ENCODE measurements at places on chromosomes 16 and 17.
A peak's percentile ranks its signal among the peaks of the same experiment; 100 is the strongest.

DNA sequence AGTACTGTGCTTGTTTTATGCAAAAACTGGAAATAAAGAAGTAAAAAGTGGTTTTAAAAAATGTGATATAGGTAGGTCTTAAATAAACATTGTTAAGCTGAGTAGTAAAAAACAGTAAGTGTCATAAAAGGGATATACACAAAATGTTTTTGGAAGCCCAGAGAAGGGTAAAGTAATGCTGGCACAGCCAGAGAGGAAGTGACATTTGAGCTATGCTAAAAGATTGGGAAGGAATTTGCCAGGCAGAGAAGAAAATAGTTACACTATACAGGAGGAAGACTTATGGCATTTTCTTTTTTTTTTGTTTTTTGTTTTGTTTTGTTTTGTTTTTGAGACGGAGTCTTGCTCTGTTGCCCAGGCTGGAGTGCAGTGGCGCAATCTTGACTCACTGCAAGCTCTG, 40.8 kb upstream of the TAOK1 start:
- no peak for DNase-seq

DNA sequence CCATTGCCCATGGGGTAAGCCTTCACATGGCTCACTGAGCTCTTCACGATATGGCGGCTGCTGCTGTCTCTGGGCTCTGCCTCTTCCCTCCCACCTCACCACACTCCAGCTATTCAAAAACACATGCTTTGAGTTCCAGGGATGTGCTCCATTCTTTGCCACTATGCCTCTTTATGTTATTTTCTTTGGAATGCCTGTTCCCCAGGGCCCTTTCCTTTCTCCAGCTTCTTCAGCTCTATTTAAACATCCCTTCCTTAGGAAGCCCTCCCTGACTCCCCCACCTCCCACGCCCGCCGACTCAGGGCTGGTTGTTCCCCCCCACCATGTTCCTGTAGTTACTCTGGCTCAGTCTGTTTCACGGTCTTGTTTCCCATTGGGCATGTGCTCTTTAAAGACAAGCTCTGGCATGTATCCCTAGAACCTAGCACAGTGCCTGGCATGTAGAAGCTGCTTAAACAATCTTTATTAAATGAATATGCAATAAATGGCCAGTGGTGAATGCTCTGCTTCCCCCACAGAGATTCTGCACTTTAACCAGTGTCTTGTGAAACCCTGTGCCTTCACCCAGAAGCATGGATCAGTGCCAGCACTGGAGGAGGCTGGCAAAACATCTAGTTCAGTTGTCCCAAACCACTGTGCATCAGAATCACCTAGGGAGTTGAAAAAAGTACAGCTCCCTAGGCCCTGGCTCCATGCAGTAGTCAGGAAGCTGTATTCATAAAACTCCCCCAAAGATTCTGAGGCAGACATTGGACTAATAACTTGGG, 6.9 kb downstream of the MYCBPAP start:
- DNase-seq = no peak

GRCh38 chr17:27379888-27380533, 76.2 kb upstream of the KSR1 start:
- no peak for DNase-seq

DNA sequence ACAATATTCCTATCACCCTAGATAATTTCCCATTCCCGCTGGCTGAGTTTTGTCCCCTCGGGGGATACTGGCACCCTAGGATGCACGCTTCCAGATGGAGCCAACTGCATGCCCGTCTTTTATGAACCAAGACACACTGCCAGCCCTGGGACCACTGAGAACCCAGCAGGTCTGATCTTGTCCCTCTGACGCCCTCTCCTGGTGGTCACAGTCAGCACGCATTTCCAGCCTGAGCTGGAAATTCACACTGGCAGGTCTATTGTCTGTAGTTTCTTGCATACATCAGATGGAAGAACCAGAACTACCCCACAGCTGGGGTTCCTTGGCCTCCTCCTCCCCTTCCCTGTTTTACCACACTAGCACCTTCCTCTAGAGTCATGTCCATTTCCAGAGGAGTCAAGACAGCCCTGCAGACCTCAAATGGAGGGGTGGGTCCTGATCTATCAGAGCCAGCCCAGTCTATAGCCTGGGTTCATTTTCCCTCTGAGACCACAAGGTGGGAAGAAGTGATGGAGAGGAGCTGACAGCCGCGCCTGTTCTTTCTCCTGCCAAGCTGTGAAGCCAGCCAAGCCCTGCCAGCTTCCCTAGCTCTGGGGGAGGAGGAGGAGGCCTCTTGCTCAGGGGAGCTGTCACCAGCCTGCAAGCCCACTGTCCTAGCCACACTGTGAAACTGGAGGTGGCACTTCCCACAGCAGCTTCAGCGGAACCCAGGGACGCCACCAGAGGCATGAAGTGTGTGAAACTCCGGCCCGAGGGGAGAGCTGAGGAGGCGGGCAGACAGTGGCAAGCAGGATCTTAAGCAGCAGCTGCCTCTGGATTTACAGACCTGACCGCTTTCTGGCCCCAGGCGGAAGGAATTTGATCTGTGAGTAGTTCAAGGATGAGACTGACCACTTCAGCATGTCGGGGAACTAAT, 29.3 kb downstream of the MXRA7 start:
- peak; percentile 22 for DNase-seq
